ENCODE measurements at places on chromosomes 6 and 20.

- peak; percentile 45 for DNase-seq
These were observed 57.1 kb upstream of the GATA5 start for GRCh38 chr20:62532921-62533320.

- DNase-seq: no peak
These were observed 240 bp downstream of the FOXQ1 start for GRCh38 chr6:1312203-1312472.

DNA sequence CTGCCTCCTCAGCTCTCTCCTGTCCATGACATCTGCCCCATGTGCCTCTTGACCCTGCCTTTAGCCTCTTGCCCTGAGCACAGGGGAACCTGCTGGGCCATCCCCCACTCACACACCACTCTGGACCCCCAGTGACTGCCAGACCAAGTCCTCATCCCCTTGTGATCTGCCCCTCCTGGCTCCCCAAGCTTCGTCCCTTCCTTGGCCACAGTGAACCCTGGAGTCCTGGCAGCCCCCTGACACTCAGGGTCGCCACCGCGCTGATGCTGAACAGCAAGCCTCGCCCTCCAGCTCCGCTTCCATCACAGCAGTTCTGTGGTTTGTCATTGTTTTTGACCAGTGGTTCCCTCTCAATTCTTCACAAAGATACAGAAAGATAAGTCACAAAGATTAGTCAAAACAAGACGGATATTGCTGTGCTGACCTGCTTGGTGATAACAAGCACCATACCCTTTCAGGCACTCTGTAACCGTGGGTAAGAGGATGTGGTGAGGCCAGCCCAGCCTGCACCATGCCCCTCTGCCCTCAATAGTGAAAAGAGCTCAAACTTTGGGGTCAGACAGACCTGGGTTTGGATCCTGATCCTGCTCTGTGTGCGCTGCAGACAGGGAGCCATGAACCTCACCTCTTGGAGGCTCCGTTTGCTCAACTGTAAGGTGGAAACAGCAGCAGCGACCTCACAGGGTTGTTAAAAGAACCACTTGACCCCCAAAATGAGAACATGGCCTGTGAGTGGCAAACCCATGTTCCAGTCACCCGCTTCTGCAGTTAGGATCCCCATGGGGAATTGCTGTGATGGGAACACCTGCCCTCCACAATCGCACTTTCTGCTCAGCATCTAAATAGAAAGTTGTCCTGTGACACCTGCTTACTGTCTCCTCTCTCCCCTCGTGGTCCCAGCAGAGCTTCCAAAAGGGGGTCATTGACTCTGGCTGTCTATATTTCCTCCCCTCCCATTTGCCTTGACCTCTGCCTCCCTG, 114.5 kb downstream of the TOX2 start:
- DNase-seq: no peak

DNA sequence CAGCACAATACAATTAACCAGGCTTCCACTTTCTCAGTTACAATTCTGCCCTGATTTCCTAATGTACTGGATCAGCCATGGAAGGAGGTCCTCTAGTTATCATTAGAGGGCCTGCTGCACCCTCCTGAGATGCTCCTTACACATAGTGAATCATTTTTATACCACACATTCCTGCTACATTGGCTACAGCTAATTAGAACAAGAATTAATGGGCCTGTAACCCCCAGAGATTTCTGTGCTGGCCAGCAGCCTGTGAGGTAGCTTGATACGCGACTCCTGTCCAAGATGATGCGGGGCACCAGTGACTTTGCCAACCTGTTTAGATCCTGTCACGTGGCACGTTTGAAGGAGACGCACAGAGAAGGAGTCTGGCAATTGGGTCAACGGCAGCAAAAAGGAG, 422.8 kb downstream of the EPM2A start:
- DNase-seq: no peak

- no peak for DNase-seq
These were observed 217.8 kb downstream of the SLC35F1 start for GRCh38 chr6:118124851-118125250.

DNA sequence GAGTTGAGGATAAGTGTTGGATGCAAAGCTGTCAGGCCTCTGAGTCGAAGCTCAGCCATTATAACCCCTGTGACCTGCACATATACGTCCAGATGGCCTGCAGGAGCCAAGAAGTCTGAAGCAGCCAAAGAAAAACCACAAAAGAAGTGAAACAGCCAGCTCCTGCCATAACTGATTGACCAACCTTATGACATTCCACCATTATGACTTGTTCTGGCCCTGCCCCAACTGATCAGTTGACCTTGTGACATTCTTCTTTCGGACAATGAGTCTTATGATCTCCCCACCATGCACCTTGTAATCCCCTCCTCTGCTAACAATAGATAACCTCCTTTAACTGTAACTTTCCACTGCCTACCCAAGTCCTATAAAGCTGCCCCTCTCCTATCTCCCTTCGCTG, 133.7 kb upstream of the AGPAT4 start:
- DNase-seq: peak; percentile 12

DNA sequence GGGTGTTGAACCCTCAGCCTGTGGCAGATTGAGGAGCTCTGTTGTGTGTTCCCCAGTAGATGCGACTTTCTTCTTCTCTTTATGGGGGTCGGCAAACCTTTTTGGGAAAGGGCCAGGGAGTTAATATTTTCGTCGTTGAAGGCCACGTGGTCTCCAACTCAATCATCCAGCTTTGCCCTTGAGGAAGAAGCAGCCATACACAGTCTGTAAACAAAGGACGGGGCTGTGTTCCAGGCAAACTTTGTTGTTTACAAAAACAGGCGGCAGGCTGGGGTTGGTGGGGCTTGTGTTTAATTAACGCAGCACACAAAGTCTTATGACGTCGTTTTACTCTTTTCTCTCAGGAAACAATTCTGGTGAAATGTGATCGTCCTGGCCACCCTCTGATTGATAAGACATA, 20.2 kb downstream of the KIF25 start:
- no peak for DNase-seq

DNA sequence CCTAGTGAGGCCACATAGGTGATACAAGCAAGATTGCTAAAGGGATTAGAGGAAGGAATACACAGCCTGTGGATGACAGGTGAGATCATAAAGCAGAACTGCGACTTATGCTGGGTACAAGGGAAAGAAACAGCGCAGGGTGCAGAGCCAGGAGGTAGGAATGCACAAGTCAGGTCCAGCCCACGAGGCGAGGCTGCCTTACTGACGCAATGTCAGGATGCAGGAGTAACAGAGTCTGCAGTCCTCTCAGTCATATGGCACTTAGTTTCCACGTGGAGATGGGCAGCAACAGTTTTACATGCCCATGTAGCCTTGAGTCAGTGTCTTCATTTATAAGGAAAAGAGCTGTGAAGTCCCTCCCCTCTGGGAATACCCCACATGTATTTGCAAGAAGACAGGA, 210.9 kb downstream of the SYNE1 start:
- no peak for DNase-seq

DNA sequence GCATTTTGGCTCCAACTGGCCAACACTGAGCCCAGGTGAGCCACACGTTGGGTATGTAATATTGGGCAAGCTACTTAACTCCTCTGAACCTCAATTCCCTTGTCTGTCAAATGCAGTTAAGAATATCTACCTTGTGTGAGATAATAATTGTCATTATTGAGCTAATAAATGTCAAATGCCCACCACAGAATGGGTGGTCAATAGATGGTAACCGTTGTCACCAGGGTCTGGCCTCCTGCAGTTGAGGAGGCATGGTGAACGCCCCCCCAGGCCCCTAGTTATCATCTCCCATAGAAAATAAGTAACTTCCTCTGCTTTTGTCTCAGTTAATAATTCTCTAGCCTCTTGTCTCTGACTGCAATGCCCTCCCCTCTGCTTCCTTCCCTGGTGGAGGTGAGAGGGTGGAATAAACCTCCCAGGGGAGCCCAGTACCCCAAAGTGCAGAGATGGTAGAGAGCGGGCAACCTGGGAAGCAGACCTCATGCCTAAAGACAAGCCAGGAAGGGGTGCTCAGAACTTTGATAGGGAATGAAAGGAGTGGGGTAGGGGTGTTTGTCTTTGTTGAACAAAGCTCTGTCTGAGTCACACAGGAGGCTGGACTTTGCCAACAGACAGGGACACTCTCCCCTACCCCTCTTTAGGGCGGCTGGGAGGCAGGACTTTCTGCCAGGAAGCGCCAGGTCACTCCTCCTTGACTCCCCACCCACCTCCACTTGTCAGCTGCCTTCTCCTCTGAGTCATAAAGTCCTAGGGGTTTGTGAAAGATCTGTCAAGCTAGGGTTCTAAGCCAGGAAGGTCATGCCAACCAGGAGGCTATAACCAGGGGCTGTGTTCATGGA, 1.3 kb upstream of the UNC5CL start:
- peak; percentile 77 for DNase-seq

DNA sequence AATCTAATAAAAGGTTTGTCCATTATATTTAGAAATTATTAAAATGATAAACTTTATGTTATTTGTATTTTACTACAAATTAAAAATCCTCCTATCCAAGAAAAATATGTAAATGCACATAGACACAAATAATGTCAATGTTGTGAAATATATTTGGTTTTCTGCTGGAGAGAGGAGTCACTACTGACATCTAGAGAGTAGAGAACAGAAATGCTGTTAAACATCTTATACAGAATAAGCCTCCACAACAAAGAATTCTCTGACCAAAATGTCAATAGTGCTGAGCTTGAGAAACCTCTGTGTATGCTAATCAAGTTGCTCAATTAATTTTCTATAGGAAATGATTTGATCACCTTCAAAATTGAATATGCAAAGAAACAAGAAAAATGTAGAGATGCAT, 12.4 kb downstream of the HTR1B start:
- no peak for DNase-seq

DNA sequence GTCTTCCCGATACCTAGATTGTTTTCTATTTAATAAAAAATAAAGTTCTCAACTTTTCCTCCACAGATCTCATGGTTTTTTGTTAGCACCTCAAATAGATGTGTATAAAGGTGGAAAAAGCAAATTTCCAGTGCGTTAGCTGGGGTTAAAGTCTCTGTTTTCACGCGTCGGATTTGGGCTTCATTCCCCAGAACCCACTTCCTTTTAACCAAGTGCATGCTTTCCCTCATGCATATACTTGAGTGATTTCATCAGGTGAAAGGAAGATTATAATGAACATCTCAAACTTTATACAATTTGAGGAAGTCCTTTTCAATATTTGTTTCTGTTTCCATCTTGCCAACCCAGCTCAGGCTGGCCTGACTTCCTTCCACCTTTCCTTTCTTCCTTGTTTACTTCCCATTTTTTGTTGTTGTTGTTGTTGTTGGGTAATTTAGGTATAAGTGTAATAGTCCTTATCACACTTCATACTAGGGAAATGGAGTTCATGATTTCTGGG, 43.9 kb upstream of the GGTLC1 start:
- no peak for DNase-seq

DNA sequence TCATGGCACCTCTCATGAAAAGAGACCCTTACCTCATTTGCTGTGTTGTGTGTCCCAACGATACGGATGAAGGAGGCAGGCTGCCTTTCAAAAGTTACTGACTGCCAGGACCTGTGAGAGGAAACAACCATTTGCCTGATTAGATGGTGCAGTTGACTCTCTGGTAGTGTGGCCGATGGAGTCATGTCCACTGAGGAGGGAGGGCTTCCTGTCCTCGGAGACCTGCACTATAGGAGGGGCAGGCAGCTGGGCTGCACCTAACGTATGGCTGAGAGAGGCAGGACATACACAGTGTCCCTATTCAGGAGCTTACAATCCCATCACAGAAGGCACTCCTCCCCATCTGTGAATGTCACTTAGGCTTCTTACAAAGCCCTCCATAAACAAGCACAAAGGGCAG, 373.0 kb downstream of the ZFAND3 start:
- no peak for DNase-seq

DNA sequence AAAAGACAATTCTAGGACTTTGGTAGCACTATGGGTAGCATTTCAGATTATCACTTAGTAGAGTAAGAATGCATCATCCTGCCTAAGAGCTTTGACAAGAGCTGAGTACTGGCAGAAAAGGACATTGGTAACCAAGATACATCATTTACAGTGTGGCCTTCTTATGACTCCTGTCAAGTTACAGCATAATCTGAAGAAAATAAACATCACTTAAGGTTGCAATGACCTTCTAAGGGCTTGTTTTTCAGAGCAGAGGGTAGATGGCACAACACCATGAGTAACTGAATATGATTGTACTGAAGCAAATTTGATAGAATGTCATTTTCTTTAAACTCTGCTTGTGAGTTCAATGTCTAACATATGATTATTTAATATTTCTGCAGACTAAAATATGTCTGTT, 822.6 kb downstream of the TBC1D32 start:
- no peak for DNase-seq

- DNase-seq: no peak
These were observed 165.8 kb downstream of the KIF16B start for GRCh38 chr20:16407251-16408067.

DNA sequence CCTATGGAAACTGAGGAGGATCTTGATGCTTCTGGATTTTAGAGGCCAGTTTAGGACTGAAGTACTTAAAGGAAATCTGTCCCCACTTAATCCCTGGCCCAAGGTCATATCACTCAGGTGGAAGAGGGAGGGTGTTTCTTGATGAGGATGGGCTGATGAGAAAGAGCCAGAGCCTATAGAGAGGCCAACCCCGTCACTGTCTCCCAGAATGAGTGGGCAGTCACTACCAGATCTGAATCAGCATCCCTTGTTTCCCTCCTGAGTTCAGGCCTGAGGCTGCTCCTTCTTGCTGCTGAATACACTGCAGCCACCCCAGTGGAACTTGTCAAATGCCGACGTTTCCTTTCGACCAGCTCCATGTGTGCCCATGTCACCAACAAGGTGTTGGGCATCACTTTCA, 14.8 kb downstream of the ARMC12 start:
- DNase-seq: no peak

DNA sequence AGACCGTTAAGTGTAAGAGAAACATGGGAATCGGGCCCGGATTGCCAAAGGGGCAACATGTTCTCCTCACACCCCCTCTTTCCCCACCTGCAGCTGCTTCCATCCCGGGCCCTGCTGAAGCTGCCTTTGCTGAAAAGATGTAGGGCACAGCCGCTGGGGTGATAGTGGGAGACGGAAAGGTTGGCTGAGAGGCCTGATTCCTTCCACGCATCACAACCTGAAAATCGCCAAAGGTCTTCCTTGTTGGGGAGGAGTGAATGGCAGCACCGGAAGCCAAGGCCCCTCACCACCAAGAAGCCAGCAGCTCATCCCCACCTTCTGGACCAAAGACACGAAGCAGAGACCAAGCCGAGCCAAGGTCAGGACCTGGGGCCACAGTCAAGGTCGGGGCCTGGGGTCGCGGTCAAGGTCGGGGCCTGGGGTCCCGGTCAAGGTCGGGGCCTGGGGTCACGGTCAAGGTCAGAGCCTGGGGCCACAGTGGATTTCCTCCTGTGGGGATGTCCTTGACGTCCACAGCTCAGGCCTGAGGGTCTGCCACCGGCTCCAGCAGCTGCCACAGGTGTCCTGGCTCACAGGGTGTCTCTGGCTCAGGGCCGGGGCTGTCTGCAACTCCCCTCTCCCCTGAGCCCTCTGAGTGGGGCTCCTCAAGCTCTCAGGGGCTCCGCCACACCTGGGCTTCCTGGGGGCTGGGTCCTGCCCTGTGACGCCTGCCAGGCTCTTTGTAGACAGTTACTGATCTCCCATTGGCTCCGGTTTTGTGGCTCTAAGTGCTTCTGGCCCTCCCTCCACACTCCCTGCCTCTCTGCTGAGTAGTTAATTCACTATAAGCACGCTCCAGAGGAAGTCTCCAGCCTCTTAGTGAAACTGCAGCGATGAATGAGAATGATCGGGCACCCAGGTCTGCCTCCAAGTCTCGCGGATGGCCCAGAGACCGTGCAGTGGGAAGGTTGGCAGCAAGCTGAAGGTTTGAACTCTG, 5.5 kb upstream of the CHRNA4 start:
- no peak for DNase-seq

GRCh38 chr6:79796197-79796596, 151.2 kb downstream of the ELOVL4 start:
- DNase-seq: peak; percentile 76
